Stimulated activated CD8-positive, alpha-beta memory T cell treated with anti-CD3 and anti-CD28 coated beads, Interleukin-7, amount 100 ng/mL, for 4 hours (primary cell): ENCODE measurements at places on chromosomes 6 and 20.

DNA sequence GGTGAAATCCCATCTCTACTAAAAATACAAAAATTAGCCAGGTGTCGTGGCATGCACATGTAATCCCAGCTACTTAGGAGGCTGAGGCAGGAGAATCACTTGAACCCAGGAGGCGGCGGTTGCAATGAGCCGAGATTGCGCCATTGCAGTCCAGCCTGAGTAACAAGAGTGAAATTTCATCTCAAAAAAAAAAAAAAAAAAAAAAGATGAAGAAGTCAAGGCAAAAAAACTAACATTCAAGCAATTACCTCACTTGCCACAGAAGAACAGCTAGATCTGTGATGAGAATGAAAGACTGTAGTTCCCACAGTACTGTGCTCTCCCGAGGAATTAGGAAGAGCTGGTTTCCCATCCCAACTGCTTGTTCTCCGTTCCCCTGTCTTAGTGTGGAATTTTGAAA lies 144.7 kb upstream of the ECI2 start:
- no peak for DNase-seq

GRCh38 chr6:157263881-157264397 lies 59.4 kb downstream of the TMEM242 start:
- no peak for DNase-seq

DNA sequence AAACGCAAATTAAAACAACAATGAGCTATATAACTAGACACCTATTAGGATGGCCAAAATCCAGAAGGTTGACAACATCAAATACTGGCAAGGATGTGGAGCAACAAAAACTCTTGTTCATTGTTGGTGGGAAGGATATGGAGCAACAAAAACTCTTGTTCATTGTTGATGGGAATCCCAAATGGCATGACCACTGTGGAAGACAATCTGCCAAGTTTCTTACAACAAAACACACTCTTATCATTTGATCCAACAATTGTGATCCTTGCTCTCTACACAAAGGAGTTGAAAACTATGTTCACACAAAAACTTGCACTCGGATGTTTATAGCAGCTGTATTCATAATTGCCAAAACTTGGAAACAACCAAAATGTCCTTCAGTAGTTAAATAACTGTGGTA lies 61.8 kb upstream of the LAMA2 start:
- DNase-seq: no peak

DNA sequence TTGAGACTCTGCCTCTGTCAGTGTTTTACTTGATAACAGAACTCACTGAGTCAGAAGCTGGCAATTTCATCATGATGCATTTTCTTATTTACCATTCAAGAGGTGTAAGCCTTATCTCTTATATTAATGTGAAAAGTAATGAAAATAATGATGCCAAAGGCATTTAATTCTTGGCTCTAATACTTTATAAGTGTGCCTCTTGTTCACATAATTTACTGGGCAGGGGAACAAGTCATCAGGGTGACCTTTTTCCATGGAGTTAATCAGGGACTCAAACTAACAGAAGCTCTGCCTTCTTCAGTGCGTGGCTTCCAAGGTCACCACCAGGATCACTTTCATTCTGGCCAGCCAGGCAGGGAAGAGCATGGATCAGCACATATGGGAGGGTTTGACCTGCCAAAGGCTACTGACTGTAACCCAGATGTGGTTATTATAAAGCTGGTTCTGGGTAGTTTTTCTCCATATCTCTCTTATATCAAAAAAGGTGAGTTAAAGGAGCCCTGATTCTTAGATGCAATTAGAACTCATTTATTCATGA lies 5.2 kb upstream of the PLCB1 start:
- no peak for DNase-seq

DNA sequence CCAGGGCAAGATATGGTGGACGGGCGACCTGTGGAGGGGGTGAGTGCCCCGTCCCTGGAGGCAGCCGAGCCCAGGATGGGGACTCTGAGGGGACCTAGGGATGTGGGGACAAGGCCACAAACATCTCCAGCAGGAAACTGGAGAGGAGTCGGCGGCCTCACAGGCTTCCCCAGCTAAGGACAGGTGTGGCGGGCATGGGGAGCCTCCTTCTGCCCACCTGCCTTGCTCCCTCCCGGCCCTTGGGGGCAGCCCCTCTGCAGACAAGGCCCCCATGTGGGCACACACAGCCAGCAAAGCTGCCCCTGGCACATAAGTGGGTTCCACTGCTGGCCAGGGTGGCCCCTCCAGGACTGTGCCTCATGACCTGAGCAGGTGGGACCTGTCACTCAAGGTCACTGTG lies 4.6 kb downstream of the CHRNA4 start:
- DNase-seq: no peak

GRCh38 chr6:55497694-55498093 lies 81.3 kb downstream of the HMGCLL1 start:
- no peak for DNase-seq

DNA sequence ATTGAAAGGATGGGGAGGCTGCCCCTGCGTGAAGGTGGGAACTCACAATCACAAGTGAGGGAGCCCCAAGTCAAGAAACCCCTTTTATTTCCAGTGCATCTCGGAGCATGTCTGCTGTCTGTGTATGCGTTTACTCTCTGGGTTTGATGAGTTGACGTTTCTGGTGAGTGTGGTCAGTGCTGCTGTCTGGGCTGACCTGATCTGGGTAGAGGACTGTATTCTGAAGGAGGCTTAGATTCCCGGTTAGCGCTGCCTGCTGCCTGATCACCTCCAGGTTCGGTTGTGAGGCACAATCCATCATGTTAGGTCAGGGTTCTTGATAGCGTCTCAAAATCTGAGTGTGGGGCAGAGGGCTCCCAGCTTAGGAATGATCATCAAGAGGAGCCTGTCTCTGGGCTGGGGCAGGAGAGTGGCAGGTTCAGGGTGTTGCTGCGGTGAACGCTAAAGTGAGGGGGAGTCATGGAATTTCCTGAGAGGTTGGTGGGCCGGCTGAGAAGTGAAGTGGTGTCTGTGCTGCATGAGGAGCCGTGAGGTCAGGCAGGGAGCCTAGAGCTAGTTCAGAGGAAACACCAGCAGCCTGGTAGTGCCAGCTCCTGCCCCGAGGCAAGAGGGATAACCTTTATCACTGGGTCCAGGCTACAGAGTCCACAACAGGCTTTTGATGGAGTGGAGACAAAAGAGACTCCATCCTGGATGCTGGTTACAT lies 225.3 kb upstream of the CST7 start:
- DNase-seq: no peak

GRCh38 chr6:41277605-41278004 lies 8.9 kb downstream of the TREM1 start:
- no peak for DNase-seq

DNA sequence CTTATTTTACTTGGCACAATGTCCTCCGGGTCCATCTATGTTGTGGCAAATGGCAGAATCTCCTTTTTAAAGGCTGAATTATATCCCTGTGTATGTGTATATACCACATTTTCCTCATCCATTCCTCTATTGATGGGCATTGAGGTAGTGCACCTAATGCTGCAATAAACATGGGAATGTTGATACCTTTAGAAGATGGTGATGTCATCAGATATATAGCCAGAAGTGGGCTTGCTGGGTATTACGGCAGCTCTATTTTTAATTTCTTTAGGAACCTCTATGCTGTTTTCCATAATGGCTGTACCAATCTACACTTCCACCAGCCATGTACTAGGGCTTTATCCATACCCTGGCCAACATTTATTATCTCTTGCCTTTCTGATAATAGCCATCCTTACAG lies 315.7 kb downstream of the FOXA2 start:
- no peak for DNase-seq

DNA sequence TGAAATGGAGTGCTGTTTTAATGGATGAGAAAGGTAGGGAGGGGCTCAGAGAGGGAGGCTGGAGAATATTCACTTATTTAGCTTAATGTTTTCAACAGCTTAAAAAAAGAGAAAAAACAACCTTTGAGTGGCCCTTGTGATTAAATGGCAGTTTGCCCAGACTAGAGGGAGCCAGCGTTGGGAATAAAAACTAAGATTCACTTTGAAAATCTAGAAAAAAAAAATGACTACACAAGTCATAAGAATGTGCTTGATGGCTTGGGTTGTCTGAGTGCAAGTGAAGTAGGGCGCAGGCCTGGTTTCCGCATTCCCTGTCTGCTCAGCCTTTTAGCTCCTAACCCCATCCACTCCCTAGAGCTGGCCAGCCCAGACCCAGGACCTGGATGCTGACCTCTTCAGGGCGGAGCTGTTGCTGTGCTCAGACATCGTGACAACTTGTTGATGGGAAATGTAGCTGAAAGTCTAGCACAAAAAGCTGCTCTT lies 28.9 kb downstream of the UTRN start:
- DNase-seq: no peak

DNA sequence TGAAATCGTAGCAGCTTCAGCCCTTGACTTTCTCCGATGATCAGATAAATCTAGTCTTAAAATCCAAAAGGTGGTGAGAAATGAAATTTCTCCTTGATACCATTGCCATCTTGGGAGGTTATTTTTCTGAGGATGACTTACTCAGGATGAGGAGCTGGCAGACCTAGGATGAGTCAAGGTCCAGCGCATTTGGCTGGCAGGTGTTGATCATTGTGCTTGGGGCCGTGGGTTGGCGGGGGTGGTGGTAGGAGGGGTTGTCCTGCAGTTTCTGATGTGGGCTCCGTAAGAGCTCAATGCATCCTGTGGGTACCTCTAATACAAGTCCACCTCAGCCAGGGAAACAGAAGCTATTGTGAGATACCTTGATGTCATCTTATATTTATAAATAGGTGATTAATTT lies 148.3 kb upstream of the SCGN start:
- no peak for DNase-seq

DNA sequence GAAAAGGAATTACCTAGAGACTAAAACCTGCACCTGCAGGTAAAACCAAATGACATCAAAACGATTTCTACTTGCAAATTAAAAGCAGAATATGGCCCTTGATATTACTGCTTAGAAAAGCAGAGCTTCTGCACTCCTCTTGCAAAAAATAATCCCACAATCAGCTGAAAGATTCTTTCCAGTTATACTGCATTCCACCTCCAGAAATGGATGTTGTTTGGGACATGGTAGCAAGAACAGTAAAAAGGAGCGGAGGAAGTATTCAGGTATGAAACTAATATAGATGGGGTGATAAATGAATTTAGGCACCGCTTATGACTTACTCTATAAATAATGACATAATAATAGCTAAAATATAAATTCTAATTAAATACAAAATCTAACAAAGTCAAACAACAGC lies 14.9 kb downstream of the ATXN1 start:
- no peak for DNase-seq

GRCh38 chr6:128432394-128432793 lies 88.0 kb downstream of the PTPRK start:
- no peak for DNase-seq

DNA sequence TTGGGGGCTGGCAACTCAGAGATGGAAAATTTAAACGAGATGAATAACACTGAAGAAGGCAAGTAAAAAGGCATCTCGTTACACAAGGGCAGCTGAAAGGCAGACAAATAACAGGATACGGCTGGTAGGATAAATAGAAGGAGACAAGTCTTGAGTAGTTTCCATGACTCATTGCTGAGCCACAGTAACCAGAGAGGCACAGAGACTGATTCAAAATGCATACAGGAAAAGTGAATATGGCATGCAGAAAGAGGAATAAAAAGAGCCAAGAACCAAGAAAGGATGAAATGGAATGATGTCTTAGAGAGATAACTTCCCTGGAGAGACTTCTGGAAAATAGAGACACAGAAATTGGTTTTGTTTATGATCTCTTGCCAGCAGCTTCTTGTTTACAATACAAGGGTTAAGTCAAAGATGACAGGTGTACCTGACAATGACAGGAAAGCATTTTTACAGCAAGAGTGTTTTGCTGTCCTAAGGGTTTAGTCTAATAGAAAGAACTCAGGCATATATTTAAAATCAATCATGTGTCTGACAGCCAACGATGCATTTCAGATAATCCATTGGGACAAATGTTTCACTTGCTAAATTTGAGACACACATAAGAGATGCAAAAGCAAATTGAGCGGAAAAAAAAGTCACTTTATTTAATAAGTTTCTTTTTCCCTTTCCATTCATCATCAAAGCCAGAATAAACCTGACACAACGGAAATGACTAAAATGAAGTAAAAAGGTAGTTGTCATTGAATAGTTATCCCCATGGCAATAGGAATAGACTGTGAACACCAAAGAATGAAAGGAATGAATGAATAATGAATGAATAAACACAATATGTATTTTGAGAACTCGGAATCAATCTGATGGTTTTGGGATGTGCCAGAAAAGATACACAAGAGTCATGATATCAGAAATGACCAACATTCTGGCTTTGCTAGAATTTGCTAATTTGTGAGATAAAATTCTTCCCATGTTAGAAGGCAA lies 68.0 kb upstream of the KCNQ5 start:
- DNase-seq: no peak

DNA sequence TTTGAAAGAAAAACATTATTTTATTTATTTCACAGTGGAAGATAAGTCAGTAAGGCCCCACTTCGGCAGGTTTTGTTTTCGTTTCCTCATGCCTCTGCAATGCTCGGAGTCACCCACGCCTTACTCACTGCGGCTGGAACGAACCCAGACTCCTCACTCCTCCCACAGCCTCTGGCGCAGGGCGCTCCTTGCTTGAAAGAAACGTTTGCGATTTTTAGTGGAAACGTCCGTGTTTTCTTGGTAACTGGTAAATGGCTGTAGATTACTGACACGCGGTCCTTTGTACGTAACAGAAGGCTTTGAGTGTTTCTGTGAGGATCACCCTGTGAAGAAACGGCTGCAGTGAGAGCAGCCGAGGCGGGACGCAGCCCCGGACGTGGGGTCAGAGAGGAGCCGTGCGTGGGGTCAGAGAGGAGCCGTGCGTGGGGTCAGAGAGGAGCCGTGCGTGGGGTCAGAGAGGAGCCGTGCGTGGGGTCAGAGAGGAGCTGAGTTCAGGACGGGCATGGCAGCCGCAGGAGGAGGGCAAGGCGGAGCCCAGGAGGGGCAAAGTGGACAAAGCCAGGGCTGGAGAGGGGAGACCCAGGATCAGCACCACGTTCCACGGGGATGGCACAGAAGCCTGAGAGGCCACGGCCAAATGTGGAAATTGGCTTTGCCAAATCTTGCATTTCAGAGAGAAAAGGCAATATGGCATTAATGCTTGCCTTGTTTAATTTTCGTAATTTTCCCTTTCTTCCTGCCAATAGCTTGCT lies 198.6 kb upstream of the THBS2 start:
- DNase-seq: no peak

DNA sequence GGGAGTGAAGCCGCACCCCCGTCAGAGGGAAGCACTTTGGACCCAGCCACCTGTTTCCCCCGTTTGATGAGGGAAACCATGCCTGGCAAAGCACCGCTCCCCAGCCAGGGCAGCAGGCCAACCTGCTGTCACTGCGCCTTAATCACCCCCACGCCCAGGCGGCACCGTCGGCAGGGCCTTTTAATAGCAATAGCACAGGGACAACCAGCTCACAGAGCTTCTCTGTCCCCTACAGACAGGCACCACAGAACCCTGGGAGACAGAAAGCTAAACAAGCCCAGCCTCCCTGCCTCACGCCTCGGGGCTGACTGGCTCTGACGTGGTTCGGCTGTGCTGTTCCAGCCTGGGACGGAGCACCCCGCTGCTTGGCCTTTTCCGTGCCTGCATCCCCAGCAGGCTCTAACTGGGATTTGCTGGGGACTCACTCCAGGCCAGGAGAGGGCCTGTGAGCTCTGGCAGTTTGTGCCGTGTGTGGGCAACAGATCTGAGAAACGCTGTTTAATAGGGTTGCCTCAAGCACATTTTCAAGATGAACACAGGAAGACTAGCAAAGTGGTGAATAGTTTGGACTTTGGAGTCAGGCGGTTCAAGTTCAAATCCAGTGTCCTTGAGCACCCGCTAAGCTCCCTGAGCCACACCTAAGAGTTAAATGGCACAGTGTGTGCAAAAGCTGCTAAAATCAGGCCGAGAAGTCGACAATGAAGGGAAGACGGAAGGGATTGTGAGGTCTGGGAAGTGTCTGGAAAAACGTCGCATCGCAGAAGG lies 223.8 kb downstream of the NRN1 start:
- DNase-seq: no peak
